ENCODE measurements at places on chromosomes 12 and 14.

DNA sequence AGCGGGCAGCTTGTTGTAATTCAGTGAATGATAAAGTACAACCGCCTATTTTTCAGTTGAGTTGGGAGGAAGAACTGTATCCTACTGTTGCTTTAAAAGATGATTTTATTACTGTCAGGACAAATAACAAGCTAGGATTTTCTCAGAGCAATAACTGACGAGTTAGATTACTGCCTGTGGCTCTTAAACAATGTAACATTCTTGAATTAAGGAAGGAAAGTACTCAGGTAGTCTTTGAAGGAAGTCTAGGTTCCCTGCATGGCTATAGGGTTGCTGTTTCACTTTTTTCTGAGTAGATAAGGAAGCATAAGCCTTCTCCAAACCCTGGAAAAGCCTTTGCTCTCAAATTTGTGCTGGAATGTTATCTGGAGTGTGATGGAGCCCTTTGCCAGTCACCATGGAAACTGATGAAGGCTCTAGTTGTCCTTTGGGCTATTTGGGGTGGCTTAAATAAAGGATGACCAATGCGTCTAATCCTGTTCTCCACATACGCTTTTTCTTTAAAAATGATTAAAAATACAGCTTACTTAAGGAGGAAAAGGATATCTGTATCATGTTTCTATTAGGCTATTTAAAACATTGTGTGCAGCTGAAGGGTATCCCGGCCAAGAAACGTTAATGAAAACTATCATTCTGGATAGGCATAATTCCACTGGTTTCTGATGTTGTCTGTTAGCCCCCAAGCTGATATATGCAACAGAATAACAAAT lies 17.7 kb downstream of the NUBPL start:
- no peak for DNase-seq

GRCh38 chr12:69385038-69385437 lies 25.5 kb downstream of the YEATS4 start:
- DNase-seq, result no peak

DNA sequence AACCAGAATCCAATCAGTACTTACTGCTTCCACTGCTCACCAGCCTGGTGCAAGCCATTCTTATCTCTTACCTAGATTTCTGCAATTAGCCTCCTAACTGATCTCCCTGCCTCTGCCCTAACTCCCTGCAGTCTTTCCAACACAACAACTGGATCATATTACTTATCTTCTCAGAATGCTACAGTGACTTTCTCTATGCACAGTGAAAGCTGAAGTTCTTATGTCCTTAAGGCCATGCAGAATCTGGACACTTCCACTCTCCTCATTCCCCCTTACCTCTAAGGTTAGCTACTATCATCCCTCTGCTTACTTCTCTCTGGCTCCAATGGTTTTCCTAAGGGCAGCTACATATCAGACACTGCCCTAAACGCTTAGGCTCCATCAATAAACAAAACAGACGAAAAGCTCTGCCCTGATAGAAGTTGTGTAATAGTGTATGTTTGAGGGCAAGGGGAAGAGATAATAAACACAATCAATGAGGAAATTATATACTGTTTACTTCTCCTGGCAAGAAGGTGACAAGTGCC lies 4.0 kb downstream of the KTN1 start:
- DNase-seq, result no peak

GRCh38 chr14:21215879-21216251 lies 53.4 kb downstream of the HNRNPC start:
- DNase-seq, result no peak

DNA sequence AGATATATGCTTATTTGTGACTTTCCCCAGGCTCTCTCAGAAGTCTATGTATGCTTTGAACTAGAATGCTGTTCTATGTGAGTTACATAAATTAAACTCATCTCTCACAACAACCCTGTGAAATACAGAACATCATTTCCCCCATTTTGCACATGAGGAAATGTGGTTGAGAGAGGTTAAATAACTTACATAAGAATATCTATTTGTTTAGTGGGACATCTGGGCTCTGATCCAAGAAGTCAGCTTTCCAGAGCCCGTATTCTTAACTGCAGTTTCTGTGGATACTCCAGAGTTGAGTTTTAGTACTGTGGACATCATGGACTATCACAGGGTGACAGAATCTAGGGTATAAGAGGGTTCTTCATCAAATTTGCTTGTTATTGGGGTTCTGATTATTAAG lies 242.5 kb upstream of the ARHGAP5 start:
- no peak for DNase-seq

DNA sequence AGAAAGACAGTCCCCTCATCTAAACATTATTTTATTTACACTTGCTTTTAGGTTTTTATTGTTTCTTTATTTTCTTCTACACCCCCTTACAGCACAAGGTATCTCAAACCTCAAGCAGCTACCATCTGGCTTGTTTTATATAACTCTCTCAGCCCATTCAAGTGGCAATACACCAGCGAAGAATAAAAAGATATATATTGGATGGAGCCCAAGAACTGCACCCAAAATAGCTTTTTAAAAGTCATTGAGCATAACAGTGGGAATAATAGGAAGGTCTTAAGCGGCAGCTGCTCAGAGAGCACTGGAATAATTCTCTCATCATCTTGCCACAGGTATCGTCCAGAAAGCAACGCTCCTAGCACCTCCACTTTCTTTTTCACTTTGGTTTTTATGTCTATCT lies 322.5 kb downstream of the SYT1 start:
- no peak for DNase-seq

- no peak for DNase-seq
Measured at GRCh38 chr12:82953397-82953796, 266.7 kb downstream of the TMTC2 start.

GRCh38 chr12:2489275-2489674 lies 305.5 kb upstream of the FKBP4 start:
- DNase-seq, result no peak

DNA sequence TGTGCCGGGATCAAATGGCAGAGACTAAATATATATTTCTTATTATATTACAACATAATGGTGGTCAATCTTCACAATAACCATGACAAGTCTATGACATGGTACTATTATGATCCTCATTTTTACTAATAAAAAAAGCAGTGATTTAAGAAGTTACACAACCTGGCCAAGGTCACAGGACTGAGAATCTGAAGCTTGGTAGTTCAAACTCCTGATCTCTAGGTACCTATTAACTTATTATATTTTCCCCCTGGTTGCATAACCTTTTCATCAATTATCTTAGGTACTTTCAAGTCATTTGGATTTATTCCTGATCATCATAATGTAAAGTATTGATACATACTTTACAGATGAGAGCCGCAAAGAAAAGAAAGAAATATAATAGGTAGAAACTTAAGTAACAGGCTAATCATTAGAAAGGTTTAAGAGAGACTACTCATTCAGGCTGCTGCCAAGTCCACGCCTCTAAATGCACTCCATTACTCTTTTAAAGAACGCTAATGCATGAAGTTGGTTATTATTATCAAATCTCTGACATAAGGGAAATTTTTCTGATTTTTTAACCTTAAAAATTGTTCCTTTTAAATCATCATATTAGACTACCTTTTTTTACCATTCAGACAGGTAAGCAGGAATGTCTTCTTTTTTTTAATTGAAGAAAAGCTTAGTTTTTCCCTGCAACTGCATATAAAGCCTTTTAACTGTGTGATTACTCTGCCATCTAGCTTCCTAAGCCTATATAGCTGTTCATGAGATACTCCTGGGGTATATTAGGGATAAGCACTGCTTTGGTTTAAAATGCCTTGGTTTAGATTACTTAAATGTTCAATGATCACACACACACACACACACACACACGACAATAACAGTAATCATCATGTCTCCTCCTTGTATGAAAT lies 35.6 kb downstream of the RPS29 start:
- DNase-seq, result peak; percentile 42

- DNase-seq, result peak; percentile 71
Measured at GRCh38 chr14:68248481-68249255, 429.1 kb downstream of the RAD51B start.

GRCh38 chr12:32302218-32303173 lies 96.9 kb upstream of the FGD4 start:
- no peak for DNase-seq
